BJ (cell line): ENCODE measurements at places on chromosomes 5 and 9.

DNA sequence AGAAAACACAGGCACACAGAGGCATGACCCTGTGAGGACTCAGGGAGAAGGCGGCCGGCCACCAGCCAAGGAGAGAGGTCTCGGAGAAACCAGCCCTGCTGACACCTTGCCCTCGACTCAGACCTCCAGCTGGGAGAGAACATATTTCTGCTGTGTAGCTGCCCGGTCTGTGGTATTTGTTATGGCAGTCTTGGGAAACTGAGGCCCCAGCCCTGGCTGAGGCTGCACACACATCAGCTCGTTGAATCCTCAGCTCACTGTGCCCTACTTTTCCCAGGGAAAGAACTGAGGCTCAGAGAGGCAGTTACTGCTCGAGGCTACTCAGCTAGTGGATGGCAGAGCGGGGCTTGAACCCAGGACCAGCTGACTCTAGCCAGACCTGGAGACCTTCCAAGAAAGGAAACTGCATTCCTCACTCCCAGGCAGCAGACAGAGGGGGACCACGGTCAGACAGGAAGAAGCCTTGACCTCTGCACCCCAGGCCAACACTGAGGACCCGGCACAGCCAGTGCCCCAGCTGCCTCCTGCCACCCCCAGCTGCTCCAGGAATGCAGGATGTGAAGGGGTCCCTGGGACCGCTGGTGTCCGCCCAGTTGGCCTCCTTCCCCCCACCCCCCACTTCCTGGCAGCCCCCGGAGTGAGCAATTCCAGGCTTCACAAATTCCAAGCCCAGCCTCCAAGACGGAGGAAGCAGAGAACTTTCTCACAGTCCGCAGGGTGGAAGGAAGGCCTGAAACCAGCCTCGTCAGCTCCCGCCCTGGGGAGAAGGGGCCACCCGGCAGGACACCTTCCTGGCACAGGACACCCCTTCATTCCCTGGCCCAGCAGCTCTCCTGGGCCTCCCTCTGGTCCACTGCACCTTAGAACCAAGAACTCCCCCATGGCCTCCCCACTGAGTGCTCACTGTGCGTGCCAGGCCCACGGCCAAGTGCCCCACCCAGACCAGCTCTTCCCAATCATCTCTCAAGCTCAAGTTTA, 69.9 kb downstream of the LRSAM1 start:
- DNase-seq = no peak

DNA sequence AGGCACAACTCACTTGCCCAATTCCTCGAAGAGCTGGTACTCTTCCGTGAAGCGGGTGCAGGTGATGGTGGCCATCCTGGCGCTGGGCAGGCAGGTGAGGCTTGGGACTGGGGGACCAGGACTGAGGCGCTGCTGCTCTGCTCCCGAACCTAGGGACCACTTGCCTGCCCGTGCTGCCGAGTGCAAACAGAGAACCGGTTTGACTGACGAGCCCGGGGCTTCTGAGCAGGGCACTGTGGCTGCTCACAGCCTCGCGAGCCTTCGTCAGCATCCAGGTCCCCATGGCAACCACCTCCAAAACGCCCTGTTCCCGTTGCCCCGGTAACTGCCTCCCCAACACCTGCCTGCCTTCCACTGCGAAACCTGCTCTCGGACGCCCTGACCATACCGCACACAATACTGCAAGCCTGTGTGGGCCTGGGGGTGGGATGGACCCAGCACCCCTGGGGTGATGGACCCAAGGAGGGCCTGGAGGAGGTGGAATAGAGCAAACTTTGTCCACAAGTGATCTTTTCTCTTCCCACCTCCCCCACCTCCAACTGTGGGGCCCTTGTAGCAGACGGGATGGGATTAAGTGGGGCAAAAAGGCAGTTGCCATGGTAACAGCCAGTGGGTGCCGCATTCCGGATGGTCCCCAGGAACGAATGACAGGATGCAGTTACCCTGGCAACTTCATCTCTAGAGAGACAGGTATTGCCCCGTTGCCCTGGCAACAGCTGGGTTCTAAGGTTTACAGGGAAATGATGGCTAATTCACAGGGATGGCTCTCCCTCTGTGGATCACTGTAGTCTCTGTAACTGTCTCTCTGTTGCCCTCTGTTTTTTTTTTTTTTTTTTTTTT, at the start of gene CAMK2A:
TSS of gene CAMK2A (minus strand) at position 223 of the 840 bp plus-strand sequence. CDS start at position 75, 148 bp downstream.
- no peak for DNase-seq

GRCh38 chr5:180499684-180500083, 5.5 kb downstream of the CNOT6 start:
- DNase-seq = no peak

DNA sequence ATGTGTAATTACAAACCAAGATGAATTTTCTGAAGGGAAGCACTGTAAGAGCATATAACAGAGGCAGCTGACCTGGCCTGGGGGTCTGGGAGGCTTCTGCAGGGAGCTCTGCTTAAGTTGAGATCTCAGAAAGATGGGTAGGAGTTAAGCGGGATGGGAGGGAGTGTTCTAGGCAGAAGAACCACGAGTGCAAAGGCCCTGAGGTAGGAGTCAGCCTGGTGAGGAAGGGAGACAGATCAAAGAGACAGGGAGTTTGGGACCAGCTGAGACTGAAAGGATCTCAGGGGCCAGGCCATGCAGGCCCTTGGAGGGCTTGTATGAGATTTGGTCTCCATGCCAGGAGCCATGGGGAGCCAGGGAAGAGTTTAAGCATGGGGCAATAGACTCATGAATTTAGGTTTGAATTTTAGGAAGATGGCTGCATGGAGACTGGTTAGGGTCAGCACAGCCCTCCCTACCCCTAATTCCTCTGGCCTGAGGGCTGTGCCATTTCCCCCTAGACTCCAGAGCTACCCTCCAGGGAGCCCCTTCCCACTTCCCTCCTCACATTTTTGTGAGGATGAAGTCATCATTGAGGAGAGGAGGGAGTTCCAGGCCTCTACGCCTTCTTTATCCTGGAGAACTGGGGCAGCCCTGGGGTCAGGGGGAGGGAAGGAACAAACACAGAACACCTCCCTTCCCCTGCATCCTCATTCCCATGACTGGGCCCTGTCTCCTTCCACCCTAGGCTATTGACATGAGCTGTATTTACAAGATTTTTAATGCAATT, 4.8 kb upstream of the ARAP3 start:
- DNase-seq = no peak

DNA sequence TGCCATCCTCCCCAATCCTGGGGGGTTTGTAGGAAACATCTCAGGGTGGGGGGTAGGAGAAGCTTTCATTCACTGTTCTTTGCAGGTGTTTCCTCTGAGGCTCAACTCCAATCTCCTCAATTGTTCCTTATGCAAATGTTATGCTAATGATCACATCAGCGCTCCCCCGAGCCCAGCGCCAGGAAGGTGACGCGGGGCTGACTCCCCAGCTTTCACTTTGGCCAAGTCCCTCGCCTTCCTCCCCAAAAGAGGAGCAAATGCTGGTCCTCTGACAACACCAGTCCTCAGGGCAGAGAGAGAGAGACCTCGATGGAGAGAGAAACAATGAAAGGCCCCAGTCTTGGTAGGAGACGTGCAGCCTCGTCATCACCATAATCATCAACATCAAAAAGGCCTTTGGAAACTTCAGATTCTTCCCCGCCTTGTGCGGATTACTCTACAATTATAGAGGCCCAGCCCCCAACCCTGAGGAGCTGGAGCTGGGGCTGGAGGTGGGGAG, 39.1 kb downstream of the PCDH1 start:
- no peak for DNase-seq

GRCh38 chr9:33850677-33851076, 33.7 kb downstream of the UBE2R2 start:
- no peak for DNase-seq

DNA sequence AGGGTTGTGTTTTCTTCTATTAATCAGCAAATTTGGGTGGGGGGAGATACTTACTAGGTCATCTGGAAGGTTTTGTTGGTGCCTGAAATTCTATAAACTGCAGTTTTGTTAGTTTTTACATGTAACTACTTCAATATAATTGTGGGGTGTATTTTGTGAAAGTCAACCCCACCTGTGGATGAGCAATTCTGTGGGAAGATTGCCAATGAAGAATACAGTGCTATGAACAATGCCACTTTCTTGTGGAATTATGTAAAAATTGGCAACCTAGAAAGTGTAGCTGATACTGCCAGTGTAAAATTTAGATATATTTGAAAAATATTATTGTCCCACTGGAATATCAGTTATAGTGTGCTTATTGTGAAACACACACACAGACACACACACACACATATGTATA, 80.7 kb downstream of the VCAN start:
- no peak for DNase-seq

GRCh38 chr5:72448368-72448767, 58.8 kb downstream of the ZNF366 start:
- DNase-seq = no peak

DNA sequence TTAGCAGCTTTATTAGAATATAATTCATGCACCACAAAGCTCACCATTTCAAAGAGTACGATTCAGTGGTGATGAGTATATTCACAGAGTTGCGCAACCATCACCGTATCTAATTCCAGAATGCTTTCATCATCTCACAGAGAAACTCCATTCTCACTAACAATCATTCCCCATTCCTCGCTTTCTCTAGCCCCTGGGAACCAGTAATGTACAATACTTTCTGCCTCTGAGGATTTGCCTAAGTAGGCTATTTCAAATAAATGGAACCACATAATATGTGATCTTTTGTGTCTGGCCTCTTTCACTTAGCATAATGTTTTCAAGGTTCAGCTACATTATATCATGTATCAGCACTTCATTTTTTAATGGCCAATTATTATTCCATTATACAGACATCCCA, 145.1 kb upstream of the ADAMTS16 start:
- DNase-seq = peak; percentile 15

GRCh38 chr5:139575751-139576150, 14.6 kb downstream of the UBE2D2 start:
- no peak for DNase-seq

- DNase-seq = no peak
Observed at GRCh38 chr9:92527832-92528521, 7.8 kb downstream of the ECM2 start.

DNA sequence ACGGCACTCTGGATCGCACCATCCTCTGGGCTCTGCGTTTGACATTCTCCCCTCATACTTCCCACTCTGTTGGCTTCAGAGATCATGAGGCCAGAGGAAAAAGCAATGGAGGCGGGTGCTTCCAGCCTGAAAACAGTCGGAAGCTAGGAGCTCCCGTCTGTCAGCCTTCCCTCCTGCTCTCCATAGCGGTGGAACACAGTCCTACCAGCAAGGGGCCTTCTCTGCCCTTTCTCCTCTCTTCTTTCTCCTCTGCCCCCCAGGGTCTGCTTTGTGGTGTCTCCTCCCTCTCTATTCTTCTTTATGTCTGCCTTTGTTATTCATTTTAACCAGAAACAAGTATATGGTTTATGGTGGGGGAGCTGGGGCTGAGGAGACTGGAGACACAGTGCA, 152.5 kb upstream of the NFIB start:
- no peak for DNase-seq

DNA sequence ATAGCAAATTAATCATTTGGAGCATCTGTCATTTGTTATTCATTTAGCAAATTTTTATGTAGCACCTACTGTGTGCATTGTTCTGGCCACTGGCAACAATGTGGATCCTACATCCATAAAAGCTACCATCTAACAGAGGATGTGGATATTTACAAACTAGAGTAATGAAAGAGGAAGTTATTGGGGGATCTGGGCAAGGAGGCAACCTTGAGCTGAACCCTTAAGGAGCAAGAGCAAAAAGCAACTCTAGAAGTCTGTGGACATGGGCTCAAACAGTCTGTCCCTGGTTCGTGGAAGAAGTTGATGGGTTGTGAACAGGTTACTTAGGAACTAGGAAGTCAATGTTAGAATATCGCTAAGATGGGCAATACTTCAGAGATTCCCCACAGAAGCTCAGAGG, 259.9 kb downstream of the SYK start:
- DNase-seq = no peak

DNA sequence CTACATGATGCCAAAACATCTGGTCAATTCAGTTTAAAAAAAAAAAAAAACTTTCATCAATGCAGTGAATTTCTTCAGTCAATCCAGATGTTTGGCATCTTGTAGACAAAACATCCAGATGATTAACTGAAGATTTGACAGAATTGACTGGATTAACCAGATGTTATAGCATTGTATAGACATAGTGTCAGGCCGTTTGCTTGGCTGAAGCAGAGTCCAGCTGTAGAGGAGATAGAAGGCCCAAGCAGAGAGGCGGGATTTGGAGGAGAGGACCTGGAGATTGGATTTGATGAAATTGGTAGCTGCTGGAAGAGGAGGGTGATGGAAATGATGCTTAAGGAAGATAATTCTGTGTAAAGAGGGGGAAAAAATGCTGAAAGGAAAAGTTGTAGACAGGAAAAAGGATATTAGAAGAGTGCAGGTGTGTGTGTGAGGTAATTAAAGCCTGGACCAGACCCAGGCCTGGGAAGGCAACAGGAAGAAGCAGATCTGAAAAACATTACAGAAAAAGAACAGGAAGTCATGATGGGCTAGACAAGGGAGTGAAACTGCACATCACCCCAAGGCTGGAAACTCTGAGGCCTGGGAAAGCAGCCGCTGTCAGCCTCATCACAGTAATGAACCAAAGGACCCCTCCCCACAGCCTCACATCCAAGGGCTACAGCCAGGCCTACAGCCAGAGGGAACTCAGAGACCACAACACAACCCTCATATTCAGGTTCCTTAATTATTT, 258.3 kb downstream of the CWC27 start:
- no peak for DNase-seq

- DNase-seq = no peak
Observed at GRCh38 chr9:94909250-94909894, 182.9 kb downstream of the AOPEP start.

- no peak for DNase-seq
Observed at GRCh38 chr9:76691517-76692313, 72.5 kb upstream of the PCA3 start.

- DNase-seq = no peak
Observed at GRCh38 chr5:59525957-59526356, 367.6 kb downstream of the PDE4D start.

DNA sequence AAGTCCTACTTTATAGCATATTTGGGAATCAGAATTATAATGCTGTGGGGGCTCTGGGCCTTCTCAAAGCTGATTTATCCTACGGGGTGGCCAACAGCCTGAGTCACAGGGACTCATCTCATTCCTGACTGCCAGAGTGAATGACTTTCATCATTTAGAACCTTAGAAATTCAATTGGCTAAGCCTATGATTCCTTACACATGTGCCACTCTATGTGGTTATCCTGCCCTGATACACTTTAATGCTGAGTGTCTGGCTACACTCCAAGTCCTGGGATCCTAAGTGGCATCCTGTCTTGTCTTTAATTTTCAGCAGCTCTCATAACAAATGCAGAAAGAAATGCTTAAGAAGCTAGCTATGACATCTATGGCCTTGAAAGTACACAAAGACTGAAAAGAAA, 75.2 kb upstream of the FREM1 start:
- no peak for DNase-seq

GRCh38 chr9:136242248-136242647, 3.4 kb downstream of the QSOX2 start:
- no peak for DNase-seq

DNA sequence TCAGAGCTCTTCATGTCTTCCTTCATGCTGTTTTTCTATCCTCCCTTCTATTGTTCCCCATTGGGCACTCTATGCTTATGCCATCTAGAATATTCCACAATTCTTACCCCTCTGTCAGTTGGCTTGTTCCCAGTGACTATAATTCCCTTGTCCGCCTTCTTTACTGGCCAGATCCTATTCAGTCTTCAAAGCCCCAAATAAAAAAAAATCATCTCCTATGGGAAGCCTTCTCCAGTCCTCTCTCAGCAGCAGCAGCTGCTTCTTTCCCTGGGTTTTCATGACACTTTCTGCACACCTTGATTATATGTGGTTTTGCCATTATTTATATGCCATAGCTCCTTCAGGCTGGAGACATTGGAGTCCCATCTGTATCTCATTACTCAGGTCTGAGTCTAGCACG, 54.6 kb upstream of the TNFAIP8 start:
- no peak for DNase-seq
